ENCODE measurements at places on chromosomes 11 and 22. TPM values are rescaled to one million over a fixed set of nuclear protein-coding genes. Genes with fewer than 3 reads are reported as not detected.

The MGAT3 gene
- polyA plus RNA-seq = 0.36 TPM

The LDHAL6A gene
- polyA plus RNA-seq = not detected

The PHF21B gene
- polyA plus RNA-seq = 0.25 TPM

The ANO9 gene
- polyA plus RNA-seq = 40.4 TPM

The MS4A15 gene
- polyA plus RNA-seq = not detected

The SCARF2 gene
- polyA plus RNA-seq = 0.57 TPM

The KCTD14 gene
- 0.84 TPM for polyA plus RNA-seq

The OR5AK2 gene
- not detected for polyA plus RNA-seq

The ILK gene
- polyA plus RNA-seq = 63.3 TPM

The EHBP1L1 gene
- 61.6 TPM for polyA plus RNA-seq

The LRRC4C gene
- polyA plus RNA-seq = 0.12 TPM

The NPAS4 gene
- polyA plus RNA-seq = 0.31 TPM

The VPS26B gene
- 13.0 TPM for polyA plus RNA-seq

The P2RX6 gene
- polyA plus RNA-seq = 0.29 TPM

The APOA4 gene
- polyA plus RNA-seq = 0.05 TPM

The F2 gene
- polyA plus RNA-seq = not detected
